ENCODE measurements at places on chromosomes 1 and 21.
A peak's percentile ranks its signal among the peaks of the same experiment; 100 is the strongest.

- DNase-seq, result no peak
Measured at GRCh38 chr21:26597981-26598380, 24.9 kb upstream of the CYYR1 start.

DNA sequence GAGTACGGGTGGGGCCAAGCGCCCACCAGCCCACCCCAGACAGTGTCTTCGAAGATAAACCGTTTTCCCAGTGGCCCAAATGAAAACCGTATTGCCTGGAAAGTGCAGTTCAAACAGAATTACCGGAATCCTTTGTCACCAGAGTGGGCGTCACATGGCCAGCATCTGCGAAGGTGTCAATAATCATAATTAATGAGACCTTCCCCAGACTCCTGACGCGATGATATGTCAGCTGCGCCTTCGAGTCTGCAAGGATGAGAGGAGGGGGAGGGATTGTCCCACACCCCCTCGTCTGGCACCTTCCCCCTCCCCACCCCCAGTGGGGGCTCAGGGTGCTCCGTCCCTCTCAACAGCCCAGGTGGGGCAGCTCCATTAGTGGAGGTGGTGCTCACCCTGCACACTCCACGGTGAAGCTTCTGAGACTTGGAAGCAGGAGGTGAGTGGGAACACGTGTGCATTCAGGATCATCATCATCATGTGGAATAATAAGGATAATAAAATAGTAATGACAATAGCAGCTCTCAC, 215.1 kb downstream of the PTPRU start:
- no peak for DNase-seq

- no peak for DNase-seq
Measured at GRCh38 chr21:27201197-27201596, 234.3 kb upstream of the ADAMTS5 start.

DNA sequence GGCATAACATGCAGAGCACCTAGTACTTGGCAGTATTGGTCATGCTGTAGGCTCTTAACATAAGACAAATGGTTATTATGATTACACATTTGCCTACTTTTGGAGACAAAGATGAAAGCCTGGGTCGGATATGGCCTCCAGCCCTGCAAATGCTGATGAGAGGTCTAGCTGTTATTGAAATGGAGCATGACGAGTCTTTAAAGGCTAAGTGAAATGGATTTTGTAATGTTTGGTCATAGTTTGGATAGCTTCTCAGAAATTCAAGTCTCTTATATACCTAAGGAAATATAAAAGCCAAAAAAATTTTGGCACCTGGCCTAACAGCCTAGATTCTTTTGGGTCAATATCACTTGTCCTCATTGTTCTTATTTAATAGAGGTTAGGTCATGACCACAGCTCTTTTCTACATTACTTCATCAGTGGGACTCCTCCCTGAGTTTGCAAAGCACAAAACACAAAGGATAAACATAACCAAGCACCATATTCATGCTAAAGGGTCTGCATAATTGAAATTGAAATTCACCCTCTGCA, 69.2 kb upstream of the WLS start:
- DNase-seq, result no peak

DNA sequence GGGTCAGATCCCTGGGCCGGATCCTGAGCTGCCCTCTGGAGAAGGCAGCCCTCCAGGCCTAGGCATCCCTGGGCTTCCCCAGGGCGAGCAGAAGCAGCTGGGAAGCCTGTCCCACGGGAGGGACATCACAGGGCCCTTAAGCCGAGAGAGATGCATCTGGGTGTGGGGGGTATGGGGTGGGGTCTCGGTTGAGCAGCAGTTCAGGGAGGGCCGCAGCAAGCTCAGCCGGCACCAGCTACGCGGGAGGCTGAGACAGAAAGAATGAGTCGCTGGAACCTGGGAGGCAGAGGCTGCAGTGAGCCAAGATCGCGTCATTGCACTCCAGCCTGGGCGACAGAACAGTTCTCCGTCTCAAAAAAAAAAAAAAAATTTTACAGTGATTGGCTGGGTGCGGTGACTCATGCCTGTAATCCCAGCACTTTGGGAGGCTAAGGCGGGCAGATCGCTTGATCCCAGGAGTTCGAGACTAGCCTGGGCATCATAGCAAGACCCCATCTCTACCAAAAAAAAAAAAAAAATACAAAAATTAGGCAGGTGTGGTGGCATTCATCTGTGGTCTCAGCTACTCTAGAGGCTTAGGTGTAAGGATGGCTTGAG, 37.7 kb downstream of the RRP1 start:
- no peak for DNase-seq

GRCh38 chr1:156384658-156385057, 15.6 kb downstream of the RHBG start:
- no peak for DNase-seq

- DNase-seq, result no peak
Measured at GRCh38 chr1:53512807-53513755, 53.9 kb downstream of the DMRTB1 start.

DNA sequence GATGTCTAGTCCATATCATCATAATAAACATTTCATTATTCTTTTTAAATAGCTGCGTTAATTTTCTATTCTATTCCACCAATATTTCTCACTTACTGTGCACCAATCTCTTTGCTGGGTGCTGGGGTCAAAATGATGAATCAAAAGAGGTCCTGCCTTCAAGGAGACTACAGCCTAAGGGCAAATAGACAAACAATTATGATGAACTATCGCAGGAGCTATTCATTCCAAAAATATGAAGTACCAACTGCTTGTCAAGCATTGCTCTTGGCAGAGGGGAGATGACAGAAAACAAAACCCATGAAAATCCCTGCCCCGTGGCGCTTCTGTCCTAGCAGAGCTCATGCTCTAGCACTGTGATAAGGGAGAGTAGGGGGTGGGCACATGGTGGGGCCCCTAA, 28.8 kb upstream of the SLC26A9 start:
- no peak for DNase-seq

DNA sequence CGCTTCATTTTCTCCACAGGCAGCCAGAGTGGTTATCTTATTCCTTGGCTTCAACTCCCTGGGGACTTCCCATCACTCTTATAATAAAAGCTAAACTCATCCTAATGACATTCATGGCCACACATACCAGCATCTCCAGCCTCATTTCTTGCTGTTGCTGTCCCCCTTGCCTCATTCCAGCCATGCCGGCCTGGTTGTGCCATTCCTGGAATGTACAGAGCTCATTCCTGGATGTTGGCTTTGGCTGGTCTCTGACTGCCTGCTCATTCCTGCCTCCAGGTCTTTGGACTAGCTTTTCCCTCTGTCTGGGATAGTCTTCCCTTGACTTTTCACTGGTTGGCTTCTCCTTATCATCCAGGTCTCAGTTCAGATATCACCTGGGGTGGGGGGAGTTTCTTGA, 2.4 kb upstream of the PEF1 start:
- no peak for DNase-seq

DNA sequence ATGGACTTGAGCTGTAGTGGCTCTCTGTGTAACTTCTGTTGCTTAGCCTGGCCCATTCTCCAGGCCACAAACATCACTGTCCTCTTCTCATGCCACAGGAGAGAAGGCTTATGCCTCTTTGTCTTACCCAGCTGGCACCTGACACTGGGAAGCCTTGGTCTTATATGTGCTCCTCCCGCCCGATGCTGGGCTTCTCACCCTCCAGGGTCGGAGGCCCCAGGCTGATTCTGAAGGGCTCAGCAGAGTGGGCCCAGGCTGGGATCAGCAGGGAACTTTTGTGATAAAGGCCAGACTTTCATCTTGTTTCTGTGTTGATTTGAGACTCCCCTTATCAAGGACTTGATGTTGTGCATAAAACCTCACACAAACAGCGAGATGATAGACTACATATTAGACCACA, 29.8 kb downstream of the TRPM2 start:
- DNase-seq, result no peak

- peak; percentile 44 for DNase-seq
Measured at GRCh38 chr1:85019994-85020393, 23.1 kb upstream of the MCOLN2 start.

DNA sequence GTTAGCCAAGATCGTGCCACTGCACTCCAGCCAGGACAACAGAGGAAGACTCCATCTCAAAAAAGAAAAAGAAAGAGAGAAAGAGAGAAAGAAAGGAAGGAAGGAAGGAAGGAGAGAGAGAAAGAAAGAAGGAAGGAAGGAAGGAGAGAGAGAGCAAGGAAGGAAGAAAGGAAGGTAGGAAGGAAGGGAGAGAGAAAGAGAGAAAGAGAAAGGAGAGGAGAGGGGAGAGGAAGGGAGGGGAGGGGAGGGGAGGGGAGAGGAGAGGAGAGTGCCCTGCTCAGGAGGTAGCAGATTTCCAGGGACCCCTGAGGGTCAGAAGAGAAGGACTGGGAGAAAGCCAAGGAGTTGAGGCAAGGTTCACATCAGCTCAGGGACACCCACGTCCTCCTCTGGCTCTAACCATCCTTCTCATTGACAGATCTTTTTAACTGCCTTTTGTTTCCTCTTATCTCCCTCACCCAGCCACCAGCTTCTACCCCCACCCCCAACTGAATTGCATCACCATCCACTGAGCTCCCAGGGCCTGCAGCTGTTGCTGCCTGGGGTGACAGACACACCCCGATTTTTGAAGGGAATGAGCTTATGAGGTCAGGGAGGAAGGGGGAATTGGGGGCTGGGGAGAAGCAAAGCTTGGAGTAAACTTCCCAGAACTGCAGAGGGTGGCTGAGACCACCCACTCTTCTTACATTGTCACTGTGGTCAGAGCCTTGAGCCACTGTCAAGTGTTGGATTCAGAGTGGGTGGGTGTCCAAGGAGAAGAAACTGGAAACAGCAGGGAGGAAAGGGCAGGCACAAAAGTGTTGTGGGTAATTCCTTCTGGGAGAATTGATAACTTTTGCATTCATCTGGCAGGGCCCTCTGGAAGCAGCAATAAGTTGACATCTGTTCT, 91.6 kb downstream of the GLUL start:
- DNase-seq, result peak; percentile 55

DNA sequence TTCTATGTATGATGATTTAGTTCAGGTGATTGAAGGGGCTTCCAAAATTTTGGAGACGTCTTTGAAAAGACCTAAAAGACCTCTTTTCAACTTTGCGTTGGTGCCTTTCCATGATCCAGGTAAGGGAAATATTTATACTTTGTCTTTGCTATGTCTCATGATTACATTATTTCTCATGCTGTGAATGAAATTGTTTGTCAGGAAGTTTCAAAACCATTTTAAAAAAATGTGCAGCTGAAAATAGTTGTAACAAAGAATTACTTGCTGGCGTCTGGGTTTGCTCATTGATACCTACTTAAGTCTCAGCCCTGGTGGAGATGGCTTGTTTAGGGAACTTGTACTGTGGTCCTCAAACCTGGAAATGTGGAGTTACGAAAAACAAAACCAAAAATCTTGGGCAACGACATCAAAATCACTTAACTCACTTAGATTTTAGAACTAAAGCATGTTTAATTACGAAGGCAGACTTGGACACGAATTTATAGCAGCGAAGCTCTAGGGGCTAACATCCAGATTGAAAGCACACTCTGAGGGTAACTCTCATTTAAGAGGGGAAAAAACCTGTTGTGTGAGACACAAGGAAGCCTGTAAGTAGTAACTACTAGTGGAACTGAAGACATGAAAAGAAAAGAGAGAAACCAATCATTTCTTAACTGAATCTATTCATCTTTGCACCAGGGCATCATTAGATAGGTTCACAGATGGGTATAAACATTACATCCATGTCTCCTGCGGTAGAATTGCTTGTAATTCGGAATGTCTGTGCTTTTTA, 924 bp downstream of the HMCN1 start:
- peak; percentile 16 for DNase-seq

- DNase-seq, result peak; percentile 48
Measured at GRCh38 chr1:37473431-37474045, 842 bp upstream of the ZC3H12A start.

DNA sequence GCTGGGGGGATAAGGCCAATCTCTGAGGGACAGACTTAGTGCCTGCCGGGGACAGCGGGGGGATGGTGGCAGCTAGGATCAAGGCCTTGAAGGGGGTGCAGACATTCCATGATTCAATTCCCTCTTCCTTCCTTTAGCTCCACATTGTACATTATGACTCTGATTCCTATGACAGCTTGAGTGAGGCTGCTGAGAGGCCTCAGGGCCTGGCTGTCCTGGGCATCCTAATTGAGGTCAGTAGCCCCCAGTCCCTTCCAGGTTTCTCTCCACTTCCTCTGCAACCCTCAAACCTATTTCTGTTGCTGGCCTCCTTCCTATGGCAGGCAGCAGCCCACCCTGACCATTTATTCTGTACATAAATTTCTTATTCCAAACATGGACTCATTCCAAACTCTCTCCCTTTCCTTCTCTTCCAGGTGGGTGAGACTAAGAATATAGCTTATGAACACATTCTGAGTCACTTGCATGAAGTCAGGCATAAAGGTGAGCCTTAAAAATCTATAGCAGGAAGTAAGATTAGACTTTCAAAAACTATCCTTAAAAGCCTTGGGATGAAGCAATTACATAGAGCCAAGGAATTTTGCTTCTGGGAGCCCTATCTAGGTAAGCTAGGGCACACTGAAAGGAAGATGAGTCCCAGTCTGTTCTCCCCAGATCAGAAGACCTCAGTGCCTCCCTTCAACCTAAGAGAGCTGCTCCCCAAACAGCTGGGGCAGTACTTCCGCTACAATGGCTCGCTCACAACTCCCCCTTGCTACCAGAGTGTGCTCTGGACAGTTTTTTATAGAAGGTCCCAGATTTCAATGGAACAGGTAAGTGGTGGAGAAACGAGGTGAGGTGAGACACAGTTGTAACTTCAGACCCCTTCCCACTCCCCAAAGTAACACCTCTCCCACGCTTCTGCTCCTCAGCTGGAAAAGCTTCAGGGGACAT, 5.1 kb downstream of the CA14 start:
- no peak for DNase-seq

- DNase-seq, result no peak
Measured at GRCh38 chr1:81551946-81552345, 248.8 kb upstream of the ADGRL2 start.

DNA sequence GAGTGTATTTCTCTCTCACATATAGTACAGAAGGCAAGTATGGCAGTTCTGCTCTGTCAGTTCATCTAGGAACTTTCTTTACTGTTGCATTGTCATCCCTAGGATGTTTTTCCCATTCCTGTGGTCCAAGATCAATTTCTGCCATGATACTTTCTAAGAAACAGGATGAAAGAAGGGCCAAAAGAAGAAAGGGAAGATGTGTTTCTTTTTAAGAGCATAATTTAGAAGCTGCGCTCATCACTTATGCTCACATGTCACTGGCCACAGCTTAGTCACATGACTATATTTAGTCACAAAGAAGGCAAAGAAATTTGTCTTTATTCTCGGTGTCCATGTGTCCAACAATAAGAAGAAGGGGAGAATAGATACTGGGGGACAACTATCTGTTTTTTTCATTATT, 7.0 kb upstream of the MAST2 start:
- no peak for DNase-seq

- DNase-seq, result no peak
Measured at GRCh38 chr1:7641587-7642417, 129.3 kb upstream of the VAMP3 start.

DNA sequence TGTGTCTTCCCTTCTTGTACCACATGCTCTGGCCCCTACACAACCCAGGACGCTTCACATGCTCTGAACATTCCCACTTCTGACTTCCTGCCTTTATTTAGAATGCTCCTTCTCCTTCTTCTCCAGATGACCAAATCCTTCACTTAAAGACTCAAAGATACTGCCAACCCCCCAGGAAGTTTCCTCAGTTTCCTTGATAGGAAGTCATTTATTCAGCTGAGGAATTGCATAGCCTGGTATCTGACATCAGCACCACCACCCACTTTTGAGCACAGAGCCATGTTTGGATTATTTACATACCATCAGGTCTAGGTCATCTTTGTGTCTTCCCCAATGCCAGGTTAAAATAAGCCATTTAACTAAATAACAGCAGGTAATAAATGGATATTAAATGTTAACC, 42.4 kb downstream of the GFI1 start:
- DNase-seq, result no peak

- no peak for DNase-seq
Measured at GRCh38 chr1:44643721-44644334, 30.5 kb downstream of the TMEM53 start.
